Right ventricle myocardium superior (tissue), 1 donor: ENCODE measurements at places on chromosomes 4 and X. TPM values are rescaled to one million over a fixed set of nuclear protein-coding genes. Genes with fewer than 3 reads are reported as not detected.

ADH1A gene
- total RNA-seq, result 0.83 TPM

NONO gene
- total RNA-seq, result 89.9 TPM

GYPE gene
- 0.19 TPM for total RNA-seq

GRCh38 chr4:11455201-11455835, 26.6 kb upstream of the HS3ST1 start:
- DNase-seq, result no peak

XPNPEP2 gene
- total RNA-seq, result 0.73 TPM

- DNase-seq, result no peak
Observed at GRCh38 chr4:147453561-147454141, 27.2 kb upstream of the EDNRA start.

DNA sequence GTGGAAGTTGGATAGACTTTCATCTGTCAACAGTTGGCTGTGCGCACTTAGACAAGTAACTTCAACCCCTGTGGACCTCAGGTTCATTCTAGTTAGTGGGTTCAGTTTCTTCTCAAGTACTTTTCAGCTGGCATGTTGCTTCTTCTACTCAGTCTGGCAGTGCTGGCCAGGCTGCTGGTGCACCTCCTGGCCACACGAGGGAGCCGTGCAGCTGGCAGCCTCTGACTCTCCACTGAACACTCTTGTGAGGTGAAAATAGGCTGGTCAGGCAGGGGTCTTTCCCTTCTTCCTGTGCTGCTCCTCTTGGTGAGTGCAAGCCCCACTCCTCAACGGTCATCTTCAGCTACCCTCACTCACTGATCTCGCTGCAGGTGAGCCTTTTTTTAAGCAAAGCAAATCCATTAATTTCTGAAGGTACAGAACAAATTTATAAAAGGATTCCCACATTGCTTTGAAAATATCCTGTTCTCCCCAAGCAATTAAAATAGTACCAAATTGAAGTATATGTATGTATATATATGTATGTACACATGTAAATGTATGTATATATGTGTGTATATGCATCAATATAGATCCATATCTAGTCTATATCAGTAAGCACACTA, 30.6 kb downstream of the LONRF3 start:
- peak; percentile 72 for DNase-seq

- DNase-seq, result no peak
Observed at GRCh38 chrX:150698981-150699380, 5.8 kb downstream of the MTMR1 start.

DNA sequence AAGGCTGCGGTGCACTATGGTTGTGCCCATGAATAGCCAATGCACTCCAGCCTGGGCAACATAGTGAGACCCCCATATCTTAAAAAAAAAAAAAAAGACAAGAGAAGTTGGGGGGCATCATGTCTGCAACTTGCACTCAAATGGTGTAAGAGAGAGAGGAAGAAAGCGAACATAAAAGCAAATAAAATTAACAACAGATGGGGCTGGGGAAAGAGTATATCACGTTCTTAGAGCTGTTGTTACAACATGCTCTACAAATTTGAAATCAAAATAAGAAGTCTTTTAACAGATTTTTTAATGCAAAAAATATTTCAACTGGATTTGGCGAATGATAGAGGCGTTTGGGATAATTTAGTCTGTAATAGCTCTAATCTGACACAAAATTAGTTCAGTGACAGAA, 144.9 kb downstream of the FNIP2 start:
- no peak for DNase-seq

XAGE1B gene
- total RNA-seq, result not detected

GRCh38 chr4:69744157-69744478, 16.3 kb downstream of the SULT1B1 start:
- no peak for DNase-seq

SH2D1A gene
- not detected for total RNA-seq

- no peak for DNase-seq
Observed at GRCh38 chr4:185920171-185920570, 108.2 kb upstream of the SORBS2 start.

- DNase-seq, result peak; percentile 83
Observed at GRCh38 chr4:12633053-12633651, 851.0 kb downstream of the RAB28 start.

GRCh38 chr4:38832206-38832605, 24.4 kb downstream of the TLR6 start:
- DNase-seq, result no peak

DNA sequence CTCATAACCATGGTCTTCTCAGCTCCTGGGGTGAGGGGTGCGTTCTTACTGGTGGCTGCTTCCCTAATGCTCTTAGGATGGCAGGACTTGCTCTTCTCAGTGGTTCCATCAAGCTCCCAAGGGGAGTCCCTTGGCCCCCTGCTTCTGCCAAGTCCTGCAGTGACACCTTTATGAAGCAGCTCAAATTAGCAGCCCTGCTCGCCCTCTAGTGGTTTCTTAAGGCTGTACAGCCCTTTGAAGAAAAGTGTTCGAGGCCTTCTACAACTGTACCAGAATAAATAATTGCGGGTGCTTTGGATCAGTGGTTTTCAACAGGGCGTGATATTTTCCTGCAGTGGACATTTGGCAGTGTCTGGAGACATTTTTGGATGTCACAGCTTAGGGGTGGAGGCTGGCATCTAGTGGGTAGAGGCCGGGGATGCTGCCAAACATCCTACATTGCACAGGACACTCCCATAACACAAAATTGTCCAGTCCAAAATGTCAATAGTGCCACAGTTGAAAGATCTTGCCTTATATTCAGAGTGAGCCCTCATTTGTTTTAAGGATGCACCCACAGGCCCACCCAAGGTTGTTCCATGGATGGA, 204.7 kb upstream of the S100G start:
- DNase-seq, result no peak

PPP4R3C gene
- not detected for total RNA-seq

- peak; percentile 84 for DNase-seq
Observed at GRCh38 chr4:41644288-41644914, 104.1 kb downstream of the PHOX2B start.

DNA sequence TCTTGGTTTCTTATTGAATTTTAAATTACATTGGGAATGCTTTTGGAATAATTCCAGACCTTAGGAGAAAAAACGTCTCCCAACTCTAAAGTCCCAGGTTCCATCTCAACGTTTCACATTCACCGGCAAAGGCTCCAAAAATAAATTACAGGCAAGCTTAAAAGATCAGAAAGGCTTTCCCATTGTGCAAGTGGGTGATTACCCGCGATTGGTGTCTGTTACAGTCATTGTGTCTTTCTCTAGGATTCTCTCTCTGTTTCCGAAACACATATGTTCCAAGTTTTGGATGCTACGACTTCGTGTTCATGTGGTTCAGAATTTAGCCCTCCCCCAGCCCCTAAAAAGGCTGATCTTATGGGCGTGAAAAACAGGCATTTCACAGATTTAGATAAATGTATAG, 41.8 kb downstream of the PALLD start:
- no peak for DNase-seq

DNA sequence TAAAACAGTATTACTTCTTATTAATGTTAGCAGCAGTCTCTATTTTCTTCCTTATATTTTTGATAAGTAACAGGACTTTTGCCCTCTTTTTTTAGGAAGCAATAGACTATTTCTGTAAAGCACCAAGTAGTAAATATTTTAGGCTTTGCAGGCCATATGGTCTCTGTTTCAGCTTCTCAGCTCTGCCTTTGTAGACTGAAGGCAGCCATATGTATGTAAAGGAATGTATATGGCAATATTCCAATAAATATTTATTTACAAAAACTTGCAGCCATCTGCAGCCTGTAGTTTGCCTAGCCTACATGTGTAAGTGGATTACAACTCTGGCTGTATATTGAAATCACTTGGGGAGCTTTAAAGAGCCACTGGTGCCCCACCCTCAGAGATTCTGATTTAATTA, 15.0 kb downstream of the RADX start:
- DNase-seq, result no peak

DNA sequence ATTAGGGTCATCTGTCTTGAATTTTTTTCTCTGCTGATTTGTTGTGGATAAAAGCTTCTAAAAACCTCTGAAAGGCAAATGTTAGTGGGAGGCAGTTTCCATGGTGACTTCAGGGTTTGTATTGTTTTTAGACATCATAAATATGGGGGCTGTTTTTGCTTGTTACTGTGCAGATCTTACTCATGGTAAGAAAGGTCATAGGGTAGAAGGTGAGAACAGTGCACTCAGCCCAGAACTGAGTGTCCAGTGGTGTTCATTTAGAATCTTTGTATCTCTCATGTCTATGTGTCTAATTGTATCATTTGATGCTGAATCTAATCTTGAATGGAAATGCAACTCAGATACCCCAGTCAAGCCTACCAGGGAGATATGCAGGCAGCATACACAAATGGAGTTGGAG, 609.8 kb downstream of the ZNF674 start:
- no peak for DNase-seq

GRCh38 chr4:155604718-155605626, 61.7 kb upstream of the GUCY1A1 start:
- DNase-seq, result no peak

DNA sequence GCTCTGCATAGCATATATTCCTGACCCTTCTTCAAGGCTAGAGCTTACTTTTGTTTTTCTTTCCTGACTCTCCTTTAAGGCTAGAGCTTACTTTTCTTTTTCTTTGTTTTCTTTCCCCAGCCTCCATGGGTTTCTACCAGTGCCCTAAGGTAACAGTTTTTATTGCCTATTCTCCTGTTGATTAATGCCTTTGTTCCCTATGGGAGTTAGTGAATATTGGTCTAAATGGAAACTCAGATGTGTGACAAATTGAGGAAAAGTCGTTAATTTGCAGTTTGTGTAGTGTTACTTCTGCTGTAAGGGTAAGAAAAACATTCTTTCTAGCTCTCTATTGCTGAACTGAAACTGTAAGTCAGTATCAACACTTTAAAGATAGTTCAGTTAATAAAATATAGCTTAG, 358.7 kb downstream of the IL15 start:
- no peak for DNase-seq

DNA sequence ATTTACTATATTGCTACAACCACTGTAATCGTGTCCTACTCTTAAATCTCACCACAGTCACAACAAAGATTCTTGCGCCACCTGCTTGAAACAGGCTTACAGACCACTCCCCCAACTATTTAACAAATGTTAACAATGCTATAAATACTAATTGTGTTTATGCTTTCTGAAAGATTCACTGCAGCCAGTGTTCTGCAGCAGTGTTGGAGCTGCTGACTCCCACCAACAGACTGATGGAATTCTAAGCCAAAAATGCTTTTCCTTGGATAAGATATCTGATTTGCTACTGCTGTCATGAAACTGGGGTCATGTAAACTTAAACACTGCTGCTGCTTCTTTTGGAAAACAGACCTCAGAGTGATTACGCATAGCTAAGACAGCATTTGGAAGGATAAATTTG, 244.2 kb upstream of the MAB21L2 start:
- DNase-seq, result no peak

GRCh38 chrX:16018291-16018690, 105.1 kb upstream of the GRPR start:
- DNase-seq, result no peak

- DNase-seq, result no peak
Observed at GRCh38 chr4:55158957-55159356, 33.6 kb upstream of the KDR start.

C4orf50 gene
- total RNA-seq, result not detected

- DNase-seq, result no peak
Observed at GRCh38 chr4:168723020-168723419, 226.2 kb downstream of the PALLD start.

GRCh38 chr4:64192731-64193412, 216.4 kb downstream of the TECRL start:
- DNase-seq, result no peak
